ENCODE measurements at places on chromosomes 11 and 22.

DNA sequence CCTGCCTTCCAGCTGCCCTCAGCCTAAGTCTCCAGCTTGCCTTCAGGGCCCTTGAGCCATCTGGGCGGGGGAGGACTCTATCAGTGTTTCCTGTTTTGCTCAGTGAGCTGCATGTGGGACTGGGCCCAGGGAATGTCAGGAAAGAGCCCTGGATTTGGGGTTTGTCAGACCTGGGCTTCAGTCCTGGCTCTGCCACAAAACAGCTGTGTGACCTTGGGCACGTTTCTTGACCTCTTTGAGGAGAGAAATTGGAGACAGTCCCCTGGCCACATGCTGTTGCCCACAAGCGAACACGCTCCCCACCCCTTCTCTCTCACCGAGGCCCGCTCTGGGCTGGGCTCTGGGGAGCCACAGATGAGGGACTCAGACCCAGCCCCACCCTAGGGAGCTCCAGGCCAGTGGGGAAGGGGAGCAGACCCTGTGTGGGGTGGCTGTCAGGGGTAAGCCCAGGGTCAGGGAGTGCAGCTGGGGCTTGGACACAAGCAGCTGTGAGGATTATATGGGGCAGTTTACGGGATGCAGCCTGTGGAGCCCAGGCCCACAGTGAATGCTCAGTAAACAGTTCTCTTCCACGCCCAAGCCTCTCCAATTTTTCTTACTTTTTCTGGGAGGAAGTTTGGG, 12.3 kb downstream of the MYO7A start:
- no peak for DNase-seq

GRCh38 chr11:43737201-43737590, 56.7 kb downstream of the HSD17B12 start:
- no peak for DNase-seq

DNA sequence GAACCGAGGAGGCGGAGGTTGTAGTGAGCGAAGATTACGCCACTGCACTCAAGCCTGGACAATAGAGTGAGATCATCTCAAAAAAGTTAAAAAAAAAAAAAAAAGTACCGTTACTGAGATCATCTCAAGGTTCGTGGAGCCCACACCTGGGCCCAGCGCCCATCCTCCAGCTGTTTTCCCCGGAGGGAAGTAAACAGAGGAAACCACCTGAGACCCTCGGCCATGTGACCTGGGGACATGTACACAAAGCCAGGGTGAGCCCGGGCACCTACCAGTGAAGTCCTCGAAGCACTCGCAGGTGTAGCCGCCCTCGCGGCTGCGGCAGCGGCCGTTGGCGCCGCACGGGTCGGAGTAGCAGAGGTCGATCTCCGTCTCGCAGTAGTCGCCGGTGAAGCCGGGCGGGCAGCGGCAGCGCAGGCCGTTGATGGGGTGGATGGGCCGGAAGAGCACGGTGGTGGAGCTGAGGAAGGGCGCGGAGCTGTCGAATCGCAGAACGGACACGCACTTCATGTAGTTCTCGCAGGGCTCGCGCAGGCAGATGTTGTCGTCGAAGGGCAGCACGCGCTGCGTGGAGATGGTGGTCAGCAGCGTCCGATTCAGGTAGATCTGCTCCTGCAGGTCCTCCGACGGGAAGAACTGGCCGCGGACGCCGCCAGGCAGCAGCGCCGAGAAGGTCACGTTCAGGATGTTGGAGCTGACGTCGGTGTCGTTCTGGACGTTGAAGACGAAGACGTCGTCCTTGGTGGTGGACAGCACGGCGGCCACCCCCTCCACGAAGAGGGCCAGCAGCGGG, 73.8 kb downstream of the CELSR1 start:
- peak; percentile 14 for DNase-seq

DNA sequence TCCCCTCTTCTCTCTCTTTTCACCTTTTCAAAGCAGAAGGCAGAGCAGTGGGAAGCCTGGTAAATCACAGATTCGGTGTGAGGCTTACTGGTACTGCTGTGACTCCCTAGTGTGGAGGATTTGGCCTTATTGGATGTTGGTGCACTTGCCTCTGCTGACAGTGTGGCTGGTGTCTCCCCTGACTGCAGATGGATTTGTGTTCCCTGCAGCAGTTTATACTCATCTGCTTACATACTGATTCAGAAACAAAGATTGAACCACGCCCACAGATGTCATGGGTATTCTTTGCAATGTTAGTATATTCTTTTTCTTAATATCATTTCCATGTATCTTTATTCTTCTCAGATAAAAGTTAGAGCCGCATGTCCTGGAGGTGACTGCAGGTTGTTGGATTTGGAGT, 26.8 kb upstream of the GRIK4 start:
- DNase-seq = no peak

DNA sequence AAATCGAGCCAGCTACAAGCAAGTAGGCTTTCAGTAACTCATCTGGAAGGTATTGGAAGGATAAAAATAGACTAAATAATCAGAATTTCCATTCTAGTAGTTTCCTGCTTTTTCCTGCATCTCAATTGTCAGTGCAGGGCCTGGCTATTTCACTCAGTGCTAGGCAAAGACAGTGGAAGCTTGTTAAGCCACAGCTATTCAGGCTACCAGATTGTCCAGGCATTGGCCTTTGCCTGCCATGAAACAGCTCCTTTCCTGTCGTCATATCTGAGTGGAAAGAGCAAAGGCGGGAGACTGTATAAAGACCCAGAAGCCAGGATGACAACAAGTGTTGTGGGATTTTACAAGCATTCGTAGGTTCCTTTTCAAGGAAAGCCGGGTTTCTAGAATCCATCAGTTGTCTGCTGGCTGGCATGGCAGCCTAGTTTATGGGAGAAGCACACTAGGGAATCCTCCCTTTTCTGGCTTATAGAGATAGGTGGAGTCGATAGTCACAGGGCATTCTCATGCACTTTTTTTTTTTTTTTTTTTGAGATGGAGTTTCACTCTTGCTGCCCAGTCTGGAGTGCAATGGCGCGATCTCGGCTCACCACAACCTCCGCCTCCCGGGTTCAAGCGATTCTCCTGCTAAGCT, 2.0 kb upstream of the TNRC6B start:
- no peak for DNase-seq

GRCh38 chr11:109698237-109698636, 276.2 kb downstream of the C11orf87 start:
- DNase-seq = no peak

GRCh38 chr11:125214601-125215565, 50.3 kb downstream of the PKNOX2 start:
- no peak for DNase-seq

DNA sequence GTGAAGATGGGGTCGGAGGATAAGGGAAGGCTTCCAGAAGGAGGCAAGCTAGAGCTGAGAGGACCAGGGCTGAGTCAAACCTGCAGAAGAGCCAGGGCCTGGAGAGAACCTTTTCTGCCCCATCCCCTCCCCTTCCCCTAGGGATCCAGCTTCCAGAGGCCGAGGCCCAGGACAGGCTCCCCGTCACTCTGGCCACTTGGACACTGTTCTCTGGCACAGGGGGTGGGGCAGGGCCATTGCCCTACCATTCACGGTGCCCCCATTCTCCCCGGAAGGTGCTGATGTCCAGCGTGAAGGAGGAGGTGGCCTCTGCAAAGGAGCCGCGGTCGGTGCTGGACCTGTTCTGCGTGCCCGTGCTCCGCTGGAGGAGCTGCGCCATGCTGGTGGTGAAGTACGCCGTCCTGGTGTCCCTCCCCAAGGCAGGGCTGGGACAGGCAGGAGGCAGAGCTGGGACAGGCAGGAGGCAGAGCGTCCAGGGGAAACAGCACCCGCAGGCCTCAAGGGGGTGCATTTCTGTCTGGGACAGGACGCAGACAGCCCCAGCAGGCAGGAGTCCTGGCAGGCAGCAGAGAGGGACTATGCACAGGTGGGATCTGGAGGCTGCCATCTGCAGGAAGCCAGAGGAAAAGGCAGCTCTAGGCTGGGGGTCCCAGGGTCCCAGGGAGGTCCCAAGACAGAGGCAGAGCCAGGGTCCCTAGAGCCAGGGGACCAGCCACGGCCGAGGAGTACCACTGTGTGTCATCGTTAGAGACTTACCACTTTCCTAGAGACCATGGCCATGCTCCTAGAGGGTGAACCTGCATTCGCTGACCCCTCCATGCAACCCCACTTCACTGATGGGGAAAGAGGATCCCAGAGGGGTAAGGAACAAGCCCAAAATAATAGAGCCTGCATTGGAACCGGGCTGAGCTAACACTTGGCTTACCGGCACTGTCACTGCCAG, 25.8 kb upstream of the SLC22A12 start:
- DNase-seq = no peak

- DNase-seq = no peak
These were observed 3.5 kb downstream of the ARRB1 start for GRCh38 chr11:75347781-75348566.

GRCh38 chr22:38276166-38276565, 3.4 kb upstream of the TMEM184B start:
- peak; percentile 30 for DNase-seq

GRCh38 chr11:85697747-85698146, 11.8 kb upstream of the CCDC89 start:
- DNase-seq = no peak

DNA sequence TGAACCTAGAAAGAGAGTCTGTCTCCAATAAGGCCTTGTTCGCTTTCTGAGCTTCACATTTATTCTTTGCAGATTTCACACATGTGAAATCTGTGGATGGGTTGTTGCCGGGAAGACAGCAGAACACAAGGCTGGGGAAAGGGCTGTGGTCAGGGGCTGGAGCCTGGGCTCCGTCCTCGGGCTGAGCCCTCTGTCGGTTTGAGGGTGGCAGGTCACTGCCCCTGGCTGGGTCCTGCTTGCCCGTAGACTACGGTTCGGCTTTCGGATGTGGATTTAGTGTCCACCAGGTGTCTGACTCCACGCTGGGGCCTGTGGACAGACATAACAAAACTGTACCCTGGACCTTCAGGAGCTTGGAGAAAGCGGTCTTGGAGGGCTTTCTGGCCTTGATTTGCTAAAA, 117.0 kb upstream of the ALX4 start:
- DNase-seq = no peak

DNA sequence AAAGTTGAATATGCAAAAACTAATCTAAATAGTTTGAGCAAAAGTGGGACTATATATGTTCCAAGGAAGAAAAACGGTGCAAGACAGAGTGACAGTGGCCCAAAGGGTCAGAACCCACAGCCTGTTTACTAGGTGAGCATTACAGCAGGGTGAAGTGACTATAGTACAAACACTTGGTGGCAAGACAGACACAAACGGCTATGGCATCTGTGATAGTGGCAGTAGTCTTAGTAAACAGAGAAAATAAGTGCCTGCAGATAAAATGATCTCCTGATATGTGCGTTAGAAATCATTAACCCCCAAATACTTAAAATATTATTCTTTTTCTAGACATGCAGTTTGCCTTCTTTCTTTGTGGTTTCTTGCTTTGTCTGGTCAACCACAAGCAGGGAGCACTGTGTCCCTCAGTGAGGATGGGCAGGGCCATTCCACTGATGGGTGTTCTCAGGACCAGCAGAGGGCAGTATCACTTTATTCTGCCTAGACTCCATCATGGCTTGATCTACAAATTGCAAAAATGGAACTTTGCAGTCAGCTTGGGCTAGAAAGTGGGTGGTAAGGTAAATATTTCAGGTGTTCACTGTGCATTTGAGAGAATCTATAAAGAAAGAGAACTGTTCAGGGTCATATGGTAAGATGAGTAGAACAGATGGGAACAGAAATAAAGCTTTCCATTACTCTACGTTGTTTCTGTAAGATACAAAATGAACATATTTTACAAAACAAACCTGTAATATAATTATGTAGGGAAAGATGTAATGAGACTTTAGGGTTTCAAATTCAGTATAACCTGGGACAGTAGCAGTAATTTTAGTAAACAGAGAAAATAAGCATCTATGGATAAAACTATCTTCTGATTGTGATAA, 198.2 kb downstream of the SWAP70 start:
- DNase-seq = peak; percentile 72

DNA sequence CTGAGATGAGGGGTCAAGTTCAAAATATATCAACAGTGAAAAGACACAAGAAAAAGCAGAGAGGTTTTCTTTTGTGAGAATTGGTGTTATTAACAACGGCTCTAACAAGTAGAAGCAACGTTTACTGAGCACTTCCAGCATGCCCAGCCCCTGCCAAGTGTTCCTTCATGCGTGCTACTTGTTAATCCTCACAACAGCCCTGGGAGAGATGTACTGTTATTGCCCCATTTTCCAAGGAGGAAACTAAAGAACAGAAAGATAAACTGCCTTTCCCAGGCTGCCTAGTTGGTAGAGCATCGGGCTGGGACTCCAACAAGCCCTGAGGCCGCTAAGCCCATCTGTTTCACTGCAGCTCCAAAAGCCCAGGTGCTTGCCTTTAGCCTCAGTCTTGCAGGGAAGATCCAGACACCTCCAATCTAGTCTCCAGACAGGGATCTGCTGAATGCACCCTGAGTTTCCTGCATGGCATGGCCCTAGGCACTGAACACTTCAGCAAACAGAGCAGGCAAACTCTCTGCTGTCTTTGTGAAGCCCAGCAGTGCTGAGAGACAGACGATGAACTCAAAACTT, 25.5 kb downstream of the SPATA19 start:
- DNase-seq = no peak

GRCh38 chr11:2547806-2548205, 103.0 kb downstream of the KCNQ1 start:
- no peak for DNase-seq

DNA sequence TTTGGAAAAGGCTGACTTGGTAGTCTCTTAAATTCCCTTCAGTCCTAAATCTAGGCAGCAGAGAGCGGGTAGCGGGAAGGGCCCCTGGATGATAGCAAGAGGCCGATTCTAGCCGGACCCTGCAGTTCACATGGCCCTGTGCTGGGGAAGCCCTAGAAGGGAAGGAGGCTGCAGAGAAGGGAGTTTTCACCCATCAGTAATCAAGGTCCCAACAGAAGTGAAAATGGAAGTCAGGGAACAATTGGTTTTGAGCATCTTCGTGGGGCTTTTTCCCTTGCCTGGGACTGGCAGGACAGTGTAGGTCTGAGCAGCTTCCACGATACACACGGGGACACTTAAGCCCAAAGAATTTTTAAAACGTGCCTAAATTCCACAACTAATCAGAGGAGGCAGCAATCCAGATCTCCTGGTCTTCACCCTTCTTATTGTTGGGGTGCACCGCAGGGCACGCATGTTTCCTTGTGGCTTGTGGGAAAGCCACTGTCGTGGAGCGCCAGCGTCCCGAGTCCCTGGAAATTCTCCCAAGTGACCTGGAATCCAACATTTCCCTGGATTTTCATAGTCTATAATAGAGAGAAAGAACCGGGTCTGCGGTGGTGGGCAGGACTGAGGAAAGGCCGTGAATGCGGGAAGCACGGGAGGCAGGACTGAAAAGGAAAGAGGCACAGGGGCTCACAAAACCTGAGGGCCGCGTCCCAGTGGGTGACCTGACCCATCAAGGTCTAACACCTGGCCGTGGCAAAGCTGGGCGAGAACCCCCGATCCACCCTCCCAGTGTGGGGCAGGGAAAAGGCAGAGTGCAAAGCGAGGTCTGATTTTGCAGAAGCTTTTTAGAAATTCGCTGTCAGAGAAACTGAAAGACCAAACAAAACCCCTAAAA, 846 bp upstream of the OAF start:
- no peak for DNase-seq

- DNase-seq = peak; percentile 73
These were observed 585 bp downstream of the NF2 start for GRCh38 chr22:29604076-29604360.
